ENCODE measurements at places on chromosomes 5 and 9.
A peak's percentile ranks its signal among the peaks of the same experiment; 100 is the strongest.

GRCh38 chr9:95778957-95779356 lies 96.5 kb upstream of the ERCC6L2 start:
- DNase-seq, result no peak

DNA sequence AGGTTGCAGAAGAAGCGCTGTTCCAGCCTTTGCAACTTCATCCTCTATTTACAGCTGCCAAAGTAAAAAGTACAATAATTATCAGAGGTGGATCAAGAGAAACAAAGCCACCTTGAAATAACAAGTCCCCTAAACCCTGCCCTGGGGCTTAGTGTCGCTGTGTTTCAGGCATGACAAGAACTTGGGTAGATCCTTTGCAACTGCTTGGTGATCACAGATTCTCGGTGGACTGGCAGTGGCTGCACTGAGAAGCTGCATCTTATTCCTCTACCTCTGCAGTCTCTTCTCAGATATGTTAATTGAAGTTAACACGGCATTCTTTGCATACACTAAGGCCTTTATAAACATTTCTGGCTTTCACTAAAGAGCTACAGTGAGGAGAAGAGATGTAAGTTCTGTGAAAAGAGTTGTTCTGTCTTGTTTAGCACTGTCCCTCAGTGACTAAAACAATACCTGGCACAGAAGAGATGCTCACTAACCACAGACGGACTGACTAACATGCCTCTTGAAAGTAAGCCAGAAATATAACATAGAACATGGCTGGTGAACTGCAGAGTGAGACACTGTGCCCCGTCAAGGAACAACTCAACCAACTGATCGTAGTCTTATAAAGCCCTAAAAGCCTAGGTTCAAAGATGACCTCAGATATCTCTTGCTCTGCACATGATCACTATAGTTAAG lies 144.2 kb downstream of the MLLT3 start:
- DNase-seq, result no peak

DNA sequence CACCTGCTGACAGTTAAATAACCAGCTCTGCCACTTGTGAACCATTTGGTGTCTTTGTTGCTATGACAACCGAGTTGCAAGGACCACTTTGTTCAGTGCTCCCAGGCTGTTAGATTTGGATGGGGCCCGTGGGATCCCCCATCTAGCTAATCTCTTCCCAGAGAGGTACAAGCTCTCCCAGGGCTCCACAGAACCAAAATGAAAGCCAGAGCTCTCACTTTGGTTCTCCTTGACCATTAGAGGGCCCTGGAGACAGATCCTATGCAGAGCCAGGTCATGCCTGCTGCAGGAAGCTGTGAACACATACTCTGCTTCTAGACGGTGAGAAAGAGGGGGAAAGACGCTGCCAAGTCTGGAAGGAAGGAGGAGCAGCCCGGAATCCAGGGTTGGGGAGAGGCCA lies 224.6 kb downstream of the GABBR2 start:
- no peak for DNase-seq

DNA sequence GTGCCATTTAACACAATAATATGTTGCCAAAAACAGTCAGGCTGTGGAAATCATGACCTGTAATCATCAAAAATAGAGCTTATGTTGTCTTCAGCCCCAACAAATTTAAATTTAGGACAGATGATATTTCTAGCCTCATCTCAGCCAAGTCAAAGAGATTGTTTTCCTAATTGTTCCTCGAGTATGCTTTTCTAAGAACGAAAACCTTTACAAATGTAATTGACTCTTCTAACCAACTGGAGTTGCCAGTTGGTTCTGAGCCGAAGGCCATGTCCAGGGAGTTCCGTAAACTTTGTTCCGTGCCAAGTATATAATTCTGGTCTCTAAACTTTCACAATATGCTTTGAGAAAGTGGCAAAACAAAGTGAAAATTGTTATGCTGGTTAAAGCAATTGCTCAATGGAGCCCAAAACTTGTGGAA lies 160.8 kb downstream of the CEMIP2 start:
- no peak for DNase-seq

- DNase-seq, result no peak
Measured at GRCh38 chr5:6755519-6755918, 42.3 kb downstream of the TENT4A start.

DNA sequence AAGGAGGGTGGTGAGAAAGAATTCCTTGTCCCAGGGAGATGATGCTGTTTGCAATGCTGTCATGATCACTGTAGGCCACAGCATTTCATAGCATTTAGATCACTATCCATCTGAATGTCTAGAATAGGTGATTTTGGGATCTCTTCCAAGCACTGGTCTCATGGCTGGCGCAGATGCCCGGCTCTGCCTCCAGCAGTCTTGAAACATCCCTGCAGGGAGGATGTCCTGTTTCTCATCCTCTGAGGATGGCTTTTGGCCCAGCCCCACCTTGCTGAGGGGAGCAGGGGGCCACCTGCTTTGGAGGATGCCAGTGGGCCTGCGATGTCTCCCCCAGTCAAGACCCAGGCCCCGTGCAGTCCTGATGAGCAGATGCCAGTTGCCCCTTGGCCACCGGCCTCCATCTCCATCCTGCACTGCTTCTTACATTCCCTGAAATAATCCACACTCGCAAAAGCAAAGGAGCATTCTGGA lies 63.5 kb upstream of the GARNL3 start:
- DNase-seq, result no peak

GRCh38 chr5:140883927-140884697 lies 2.2 kb downstream of the PCDHA13 start:
- DNase-seq, result no peak

GRCh38 chr9:127223266-127223665 lies 41.3 kb upstream of the GARNL3 start:
- DNase-seq, result no peak

- DNase-seq, result no peak
Measured at GRCh38 chr5:154312576-154312975, 122.0 kb downstream of the GALNT10 start.

GRCh38 chr9:114834386-114834785 lies 28.5 kb upstream of the TNFSF15 start:
- DNase-seq, result no peak

DNA sequence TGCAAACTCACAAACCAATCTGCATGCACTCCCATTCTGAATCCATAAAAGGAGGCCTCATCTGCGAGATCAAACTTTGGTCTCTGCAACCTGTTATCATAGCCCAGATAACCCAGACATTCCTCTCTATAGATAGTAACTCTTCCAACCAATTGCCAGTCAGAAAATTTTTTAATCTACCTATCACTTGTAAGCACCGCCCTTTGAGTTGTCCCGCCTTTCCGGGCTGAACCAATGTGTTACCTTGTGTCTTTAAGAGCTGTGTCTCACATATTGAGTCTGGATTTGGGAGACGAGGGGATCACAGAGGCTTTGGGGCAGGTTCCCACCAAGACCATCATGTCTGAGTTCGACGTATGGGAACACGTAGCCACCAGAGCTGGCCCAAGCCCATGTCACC lies 91.1 kb upstream of the PPP1R26 start:
- no peak for DNase-seq

- DNase-seq, result no peak
Measured at GRCh38 chr5:76718381-76718832, 2.5 kb downstream of the F2R start.

GRCh38 chr5:142904416-142904815 lies 134.2 kb downstream of the ARHGAP26 start:
- no peak for DNase-seq

DNA sequence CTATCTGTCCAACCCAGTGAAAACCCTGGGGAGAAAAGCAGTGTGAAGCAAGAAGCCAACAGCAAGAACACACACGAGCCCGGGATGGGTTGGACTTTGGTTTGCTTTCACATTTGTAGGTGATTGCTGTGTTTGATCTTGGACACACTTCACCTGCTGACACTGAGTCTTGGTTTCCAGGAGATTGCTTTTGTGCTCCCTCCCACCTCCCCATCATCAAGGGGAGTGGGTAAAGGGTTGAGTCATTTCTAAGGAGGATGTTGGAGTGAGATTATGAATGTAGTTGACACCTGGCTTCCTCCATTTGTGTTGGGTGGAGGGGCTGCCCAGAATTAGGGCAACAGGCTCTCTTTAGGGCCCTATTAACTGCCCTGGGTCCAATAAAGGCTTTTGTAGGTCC lies 37.5 kb downstream of the ANKDD1B start:
- no peak for DNase-seq

- DNase-seq, result no peak
Measured at GRCh38 chr9:13728131-13728530, 448.6 kb upstream of the MPDZ start.

DNA sequence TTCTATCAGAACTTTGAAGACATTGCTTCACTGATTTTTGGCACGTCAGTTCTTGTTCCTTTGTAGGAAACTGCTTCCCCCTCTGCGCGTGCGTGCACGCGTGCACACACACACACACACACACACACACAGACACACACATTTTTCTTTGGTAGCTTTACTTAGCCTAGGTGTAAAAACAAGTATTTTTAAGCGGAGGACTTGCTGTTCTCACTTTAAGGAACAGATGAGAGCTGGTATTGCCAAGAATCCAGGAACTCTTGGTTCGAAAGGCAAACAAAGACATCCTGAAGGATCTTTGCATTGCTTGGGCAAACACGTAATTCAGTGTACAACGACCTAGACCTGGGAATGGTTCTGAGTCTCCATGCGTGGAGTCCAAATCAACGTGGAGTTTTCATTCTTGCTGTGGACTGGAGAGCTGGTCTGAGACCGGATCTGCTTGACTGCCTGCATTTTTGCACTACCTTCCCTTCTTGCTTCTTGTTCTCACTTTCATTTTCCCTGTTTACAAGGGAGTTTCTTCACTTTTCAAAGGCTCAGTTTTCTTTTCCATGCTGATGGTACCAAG lies 8.2 kb downstream of the TMEM268 start:
- no peak for DNase-seq

DNA sequence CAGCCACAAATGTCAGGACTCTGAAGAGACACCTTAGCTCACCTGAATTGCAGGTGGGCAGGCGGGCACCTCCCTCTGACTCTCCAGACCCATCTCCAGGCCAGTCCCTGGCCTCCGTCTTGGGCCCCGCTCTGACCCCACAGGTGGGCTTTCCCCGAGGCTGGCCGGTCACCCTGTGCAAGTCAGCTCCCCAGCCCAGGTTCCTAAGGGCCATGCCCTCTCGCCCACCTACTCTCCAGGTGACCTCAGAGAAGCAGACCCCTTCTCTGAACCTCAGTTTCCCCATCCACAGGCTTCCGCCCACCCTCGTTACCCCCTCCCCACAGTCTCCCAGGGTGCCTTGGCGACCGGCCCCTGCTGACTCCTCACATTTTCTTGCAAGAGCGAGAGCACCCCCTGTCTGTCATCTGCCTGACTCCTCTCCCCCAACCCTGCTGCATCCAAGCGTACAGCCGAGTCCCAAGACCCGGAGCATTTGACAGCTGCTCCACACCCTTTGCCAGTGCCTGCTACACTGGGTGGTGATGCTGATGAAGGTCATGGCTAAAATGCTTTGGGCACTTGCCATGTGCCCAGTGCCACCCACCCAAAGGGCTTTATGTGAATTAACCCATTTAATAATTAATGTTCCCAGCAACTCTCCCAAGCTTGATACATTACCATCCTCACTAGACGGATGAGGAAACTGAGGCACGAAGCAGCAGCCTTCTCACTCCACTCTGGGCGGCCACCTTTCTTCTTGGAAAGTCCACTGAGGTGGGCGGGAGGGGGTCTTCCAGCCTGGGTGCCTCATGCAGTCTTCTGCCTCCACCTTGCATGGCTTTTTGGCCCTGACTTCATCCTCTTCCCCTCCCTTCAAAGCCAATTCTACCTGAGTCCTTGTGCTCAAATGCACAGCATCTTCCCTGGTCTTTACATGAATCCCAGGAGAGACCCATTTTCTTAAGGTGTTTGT lies 51.1 kb upstream of the ORM1 start:
- peak; percentile 58 for DNase-seq

- DNase-seq, result no peak
Measured at GRCh38 chr5:33242277-33242676, 198.5 kb upstream of the TARS1 start.

GRCh38 chr9:137041124-137041523 lies 4.9 kb downstream of the NPDC1 start:
- DNase-seq, result no peak

DNA sequence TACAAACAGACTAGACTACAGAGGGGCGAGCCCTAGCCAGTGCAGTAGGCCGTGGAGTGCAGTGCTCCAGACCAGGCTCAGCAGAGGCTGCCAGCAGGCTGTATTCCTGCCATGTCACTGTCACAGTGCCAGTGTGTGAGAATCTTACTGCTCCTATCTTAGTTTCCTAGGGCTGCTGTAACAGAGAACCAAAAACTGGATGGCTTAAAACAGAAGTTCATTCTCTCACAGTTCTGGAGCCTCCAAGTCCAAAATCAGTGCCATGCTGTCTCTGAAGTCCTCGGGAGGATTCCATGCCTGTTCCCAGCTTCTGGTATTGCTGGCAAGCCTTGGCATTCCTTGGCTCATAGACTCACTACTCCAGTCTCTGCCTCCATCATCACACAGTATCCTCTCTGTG lies 75.0 kb upstream of the SAP30L start:
- DNase-seq, result no peak

DNA sequence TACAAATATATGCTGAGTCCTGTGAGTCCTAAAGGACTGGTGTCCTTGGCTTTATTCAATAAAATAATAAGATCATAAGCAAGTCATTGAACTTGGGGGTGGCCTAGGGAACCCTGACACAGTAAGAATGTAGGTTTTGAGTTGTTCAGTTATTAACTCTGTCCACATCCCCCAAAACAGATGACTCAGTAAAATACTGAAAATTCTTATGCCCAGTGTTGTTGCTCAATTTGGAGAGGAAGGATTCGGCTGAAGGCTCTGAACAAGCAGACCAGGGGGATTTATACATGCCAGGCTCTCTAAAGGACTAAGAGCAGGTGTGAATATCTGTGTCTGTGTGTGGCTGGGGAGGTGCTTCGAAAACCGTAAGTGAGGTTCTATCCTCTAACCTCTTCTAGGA lies 173.7 kb downstream of the RMI1 start:
- no peak for DNase-seq

- DNase-seq, result no peak
Measured at GRCh38 chr5:80057921-80058320, 22.8 kb downstream of the THBS4 start.

- DNase-seq, result no peak
Measured at GRCh38 chr5:131381777-131382176, 117.9 kb downstream of the CDC42SE2 start.

DNA sequence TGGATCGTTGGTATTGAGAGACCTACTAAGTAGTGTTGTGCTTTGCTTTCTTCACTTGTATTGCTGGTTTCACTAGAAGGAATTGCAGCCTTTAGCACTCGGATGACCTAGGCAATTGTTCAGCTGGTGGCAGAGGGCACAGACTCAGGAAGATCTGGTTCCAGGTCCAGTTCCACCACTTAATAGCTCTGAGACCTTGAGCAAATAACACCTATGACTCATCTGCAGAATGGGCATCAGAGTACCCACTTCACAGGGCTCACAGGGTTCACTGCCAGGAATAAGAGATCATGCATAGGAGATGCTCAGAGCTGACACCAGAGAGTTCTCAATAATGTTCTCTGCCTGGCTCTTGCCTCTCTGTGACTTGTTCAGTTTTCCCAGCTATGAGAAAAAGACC lies 133.6 kb downstream of the SIL1 start:
- no peak for DNase-seq

DNA sequence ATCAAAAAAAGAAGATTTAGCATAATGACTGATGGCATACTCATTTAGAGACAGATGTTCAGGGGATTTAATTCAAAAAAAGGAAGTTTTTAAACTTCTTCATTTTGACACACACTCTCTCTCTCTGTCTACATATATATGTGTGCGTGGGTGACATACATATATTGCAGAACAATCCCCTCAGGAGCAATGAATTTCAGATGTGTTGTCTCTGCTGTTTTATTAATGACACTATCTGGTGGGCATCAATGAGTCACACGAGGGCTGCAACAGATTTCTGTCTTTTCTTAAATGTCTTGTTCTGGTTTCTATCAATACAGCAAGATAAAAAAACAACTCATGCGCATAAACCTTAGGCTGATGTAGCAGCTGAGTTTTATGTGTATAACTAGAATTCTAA lies 123.5 kb upstream of the SLCO6A1 start:
- DNase-seq, result no peak

Measured in WTC11 (cell line).